ENCODE measurements at places on chromosomes 11 and 22.

DNA sequence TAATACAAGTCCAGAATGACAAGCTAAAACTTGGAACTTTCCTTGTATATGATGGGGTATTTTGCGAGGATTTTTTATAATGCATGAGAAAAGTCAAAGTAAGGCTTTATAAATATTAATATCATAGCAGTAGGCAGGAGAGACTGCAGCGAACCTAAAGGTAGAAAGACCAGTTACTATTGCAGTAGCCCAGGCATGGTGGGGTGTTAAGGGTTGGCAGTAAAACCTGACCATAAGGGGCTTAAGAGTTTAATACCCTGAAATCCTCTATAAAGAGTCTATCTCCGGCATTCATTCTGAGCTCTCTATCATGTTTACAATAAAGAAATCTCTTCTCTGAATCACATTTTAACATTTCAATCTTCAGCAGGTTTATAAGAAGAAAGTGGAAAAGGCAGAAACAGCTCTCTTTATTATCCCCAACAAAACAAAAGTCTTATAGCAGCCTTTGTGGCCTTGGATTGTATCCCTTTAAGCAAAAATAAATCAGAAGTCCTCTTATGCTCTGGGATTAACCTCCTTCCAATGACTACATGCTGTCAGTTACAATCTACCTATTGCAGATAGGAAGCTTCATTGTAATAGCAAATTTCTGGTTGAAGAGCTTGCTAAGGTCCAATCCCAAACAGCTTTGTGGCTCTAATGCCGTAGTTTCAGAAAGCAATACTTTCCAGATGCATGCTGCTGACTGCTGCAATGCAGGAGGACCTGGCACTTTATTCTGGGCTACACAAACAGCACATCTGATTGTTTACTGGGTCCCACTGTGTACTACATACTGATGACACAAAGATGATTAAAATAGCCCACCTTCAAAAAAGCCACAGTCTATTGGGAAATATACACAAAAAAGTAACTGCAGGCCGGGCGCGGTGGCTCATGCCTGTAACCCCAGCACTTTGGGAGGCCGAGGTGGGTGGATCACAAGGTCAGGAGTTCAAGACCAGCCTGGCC lies 45.8 kb downstream of the SIK3 start:
- DNase-seq, result no peak

- no peak for DNase-seq
Measured at GRCh38 chr11:9232482-9232881, 32.7 kb downstream of the DENND5A start.

- DNase-seq, result no peak
Measured at GRCh38 chr22:25548866-25549464, 15.5 kb upstream of the GRK3 start.

DNA sequence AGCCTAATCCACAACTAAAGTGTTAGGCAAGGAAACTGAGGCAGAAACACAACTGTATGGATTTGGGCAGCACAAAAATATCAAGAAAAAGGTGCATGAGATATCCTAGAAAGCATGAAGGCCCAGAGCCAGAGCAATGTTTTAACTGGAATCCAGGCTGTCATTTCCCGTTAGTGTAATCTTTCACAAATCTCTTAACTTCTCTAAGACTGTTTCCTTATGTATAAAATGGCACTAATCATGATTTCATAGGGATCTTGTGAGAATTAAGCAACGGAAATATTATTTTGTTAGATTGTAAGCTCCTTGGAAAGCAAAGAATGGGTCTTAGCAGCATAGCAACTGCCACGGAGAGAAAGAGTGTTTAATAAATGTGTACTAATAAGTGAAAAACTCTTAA lies 14.7 kb upstream of the SYTL2 start:
- no peak for DNase-seq

GRCh38 chr11:9473408-9473807 lies 12.6 kb downstream of the ZNF143 start:
- DNase-seq, result no peak

DNA sequence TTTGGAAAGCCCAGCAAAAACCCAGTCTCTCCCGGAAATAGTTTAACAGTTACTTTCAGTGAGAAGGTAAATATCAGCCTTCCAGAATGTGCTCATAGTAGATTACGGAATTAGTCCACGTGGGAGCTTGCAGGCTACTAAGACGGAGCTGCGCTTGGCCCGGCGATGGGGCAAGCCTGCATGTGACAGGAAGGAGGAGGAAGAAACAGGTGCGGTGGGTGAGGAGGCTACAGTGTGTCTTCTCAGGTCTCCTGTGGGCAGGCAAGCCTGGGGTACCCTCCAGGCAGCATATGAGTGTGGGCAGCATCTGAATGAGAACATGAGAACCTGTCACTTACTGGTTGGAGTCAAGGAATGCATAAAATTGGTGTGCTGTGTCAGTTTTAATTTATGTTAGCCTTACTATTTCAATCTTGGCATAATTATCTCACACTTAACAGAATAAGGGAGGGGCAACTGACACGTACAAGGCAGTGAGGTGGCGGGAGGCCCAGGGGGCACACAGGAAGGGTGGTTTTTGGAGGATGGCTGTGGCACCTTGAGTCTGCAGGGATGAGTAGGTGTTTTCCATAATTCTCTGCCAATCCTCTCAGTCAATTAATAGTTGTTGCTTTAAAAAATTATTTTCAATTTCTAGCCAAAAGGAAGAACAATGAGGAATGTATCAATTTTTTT lies 35.7 kb downstream of the CLMP start:
- no peak for DNase-seq

GRCh38 chr11:95222817-95223216 lies 8.2 kb downstream of the SESN3 start:
- DNase-seq, result no peak

GRCh38 chr11:114081641-114082414 lies 22.3 kb downstream of the ZBTB16 start:
- no peak for DNase-seq

DNA sequence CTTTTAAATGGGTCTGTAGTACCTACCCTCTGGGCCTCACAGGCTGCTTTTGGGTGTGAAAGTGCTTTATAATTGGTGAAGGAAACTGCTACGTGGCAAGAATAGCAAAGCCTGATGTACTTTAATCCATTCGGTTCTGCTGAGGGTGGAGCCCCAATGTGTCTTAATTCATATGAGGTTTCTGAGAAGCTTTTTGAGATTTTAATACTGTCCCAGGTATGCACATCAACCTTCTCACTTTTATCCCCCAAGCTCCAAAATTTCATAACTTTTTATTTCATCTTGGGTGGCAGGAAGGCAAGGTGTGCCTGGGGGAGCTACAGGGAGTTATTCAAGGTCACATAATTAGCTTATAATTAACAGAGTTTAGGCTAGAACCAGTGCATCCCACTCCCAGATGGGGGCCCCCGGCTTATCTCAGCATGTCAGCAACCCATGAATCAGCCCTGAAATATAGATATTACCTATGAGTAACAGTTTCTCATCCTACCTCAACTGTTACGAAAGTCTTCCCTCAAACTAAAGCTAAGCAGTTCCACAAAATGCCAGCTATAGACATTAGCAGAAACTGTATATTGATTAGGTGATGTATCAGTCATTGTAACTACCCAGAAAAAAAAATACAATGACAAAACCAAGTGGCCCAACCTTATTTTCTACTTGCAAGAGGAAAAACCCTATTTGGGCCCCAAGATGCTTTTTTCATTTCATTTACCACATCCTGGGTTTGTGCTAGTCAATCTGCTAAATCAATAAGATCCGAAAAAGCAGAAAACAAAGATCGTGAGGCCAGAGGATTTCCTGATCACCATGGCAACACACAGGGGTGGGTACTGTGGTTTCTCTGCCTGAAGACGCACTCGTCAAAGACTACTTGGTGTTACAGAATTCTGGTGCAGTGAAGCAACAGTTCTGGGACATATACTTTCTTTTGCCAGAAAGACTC lies 26.7 kb downstream of the CD44 start:
- DNase-seq, result no peak

- DNase-seq, result no peak
Measured at GRCh38 chr11:75035911-75036565, 47.3 kb downstream of the NEU3 start.

GRCh38 chr11:79129702-79130101 lies 311.1 kb downstream of the TENM4 start:
- DNase-seq, result no peak

GRCh38 chr11:14784230-14784629 lies 107.8 kb downstream of the CYP2R1 start:
- DNase-seq, result no peak

GRCh38 chr11:92865352-92865751 lies 104.1 kb upstream of the MTNR1B start:
- DNase-seq, result no peak
